Gastroesophageal sphincter (tissue), 4 donors: ENCODE measurements at places on chromosomes 3 and 15.
A peak's percentile ranks its signal among the peaks of the same experiment; 100 is the strongest.

DNA sequence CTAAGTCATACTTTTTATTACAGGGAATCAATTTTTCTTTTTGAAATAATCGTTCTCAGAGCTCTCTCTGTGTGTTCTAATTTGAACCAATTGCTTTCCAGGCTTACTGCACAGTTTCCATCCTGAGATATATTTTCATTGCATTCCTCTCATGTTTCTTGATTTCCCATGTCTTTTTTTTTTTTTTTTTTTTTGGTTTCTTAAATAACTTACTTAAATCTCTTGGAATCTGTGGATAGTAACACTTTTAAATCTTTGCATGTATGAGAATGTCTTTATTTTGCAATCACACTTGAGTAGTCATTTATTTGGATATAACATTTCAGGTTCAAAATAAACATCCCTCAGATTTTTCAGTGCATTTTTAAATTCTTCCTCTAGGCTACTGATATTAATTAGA is 14.5 kb upstream of the ABTB1 start:
- H3K27ac ChIP-seq, result no peak overlapping the region
- ATAC-seq, result no peak
- H3K4me3 ChIP-seq, result no peak overlapping the region
- H3K4me1 ChIP-seq, result no peaks in the 10 kb centered on the region
- H3K36me3 ChIP-seq, result no peaks in the 10 kb centered on the region
- no peaks in the 10 kb centered on the region for H3K27me3 ChIP-seq

GRCh38 chr15:60223176-60223575 is 174.6 kb downstream of the ANXA2 start:
- H3K36me3 ChIP-seq, result no peaks in the 10 kb centered on the region
- no peak for ATAC-seq
- no peak overlapping the region for H3K27ac ChIP-seq

GRCh38 chr15:50256188-50257041 is 9.1 kb downstream of the HDC start:
- no peak for ATAC-seq
- no peak overlapping the region for H3K4me3 ChIP-seq
- H3K36me3 ChIP-seq, result no peaks in the 10 kb centered on the region
- H3K27me3 ChIP-seq, result peaks cover 12% of the 10 kb centered on the region
- H3K27ac ChIP-seq, result no peak overlapping the region
- no peaks in the 10 kb centered on the region for H3K4me1 ChIP-seq

DNA sequence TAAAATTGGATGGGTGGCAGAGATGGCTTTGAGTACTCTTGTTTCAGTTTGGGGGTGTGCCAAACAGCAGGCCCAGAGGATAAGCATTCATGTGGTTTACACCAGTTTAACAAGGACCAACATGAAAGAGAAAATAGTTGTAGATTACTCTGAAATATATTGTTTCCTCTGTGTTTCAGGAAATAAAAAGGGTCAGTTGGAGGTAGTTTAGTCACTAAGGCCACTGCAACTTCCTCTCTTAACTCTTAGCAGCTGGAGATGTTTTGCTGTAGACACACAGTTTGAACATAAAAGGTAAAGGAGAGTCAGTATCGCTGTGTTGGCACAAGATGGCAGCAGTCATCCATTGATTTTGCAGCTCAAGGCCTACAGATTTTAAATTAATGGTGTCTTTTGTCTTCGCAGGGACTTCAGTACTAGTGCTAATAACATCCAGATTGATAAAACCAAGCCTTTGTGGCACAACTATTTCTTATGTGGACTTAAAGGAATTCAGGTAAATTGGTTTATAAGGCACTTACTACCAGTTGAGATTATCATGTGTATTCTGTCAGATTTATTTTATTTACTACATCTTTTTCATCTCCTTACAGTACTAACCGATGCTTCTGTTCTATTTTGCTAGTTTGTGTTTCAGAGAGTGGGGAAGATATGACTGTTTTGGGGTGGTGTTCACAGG is 65.5 kb downstream of the GALK2 start:
- peak overlapping the region; percentile 77 for H3K27ac ChIP-seq
- H3K4me1 ChIP-seq, result peaks cover 54% of the 10 kb centered on the region
- no peaks in the 10 kb centered on the region for H3K27me3 ChIP-seq
- ATAC-seq, result peak; percentile 69
- no peak overlapping the region for H3K4me3 ChIP-seq
- H3K36me3 ChIP-seq, result no peaks in the 10 kb centered on the region

DNA sequence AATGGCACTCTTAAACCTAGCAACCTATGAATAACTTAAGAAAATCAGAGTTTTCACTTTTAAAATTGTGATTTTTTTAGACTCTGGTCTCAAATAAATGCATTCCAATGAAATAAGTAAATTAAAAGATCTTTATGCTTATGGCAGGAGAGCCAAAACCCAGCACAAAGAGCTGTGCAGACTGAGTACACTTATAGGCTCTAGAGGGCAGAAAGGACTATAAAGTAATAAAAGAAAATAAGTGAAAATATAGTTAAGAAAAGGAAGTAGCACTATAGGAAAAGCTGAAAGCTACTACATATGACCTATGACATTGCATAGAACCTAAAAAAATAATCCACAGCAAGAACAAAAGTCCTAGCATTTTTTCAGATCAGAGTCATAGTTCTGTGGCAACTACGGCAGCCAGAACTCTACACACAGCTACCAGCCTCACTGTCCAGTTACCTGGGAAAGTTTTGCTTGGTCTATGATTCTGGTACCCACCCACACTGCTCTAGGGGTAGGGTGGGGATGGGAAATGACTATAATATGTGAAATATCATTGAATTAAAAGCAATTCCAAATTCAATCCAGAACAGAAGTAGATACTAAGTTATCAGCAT is 30.5 kb downstream of the CLASP2 start:
- no peaks in the 10 kb centered on the region for H3K27me3 ChIP-seq
- H3K4me3 ChIP-seq, result no peak overlapping the region
- H3K36me3 ChIP-seq, result peaks cover 18% of the 10 kb centered on the region
- no peaks in the 10 kb centered on the region for H3K4me1 ChIP-seq
- no peak overlapping the region for H3K27ac ChIP-seq
- ATAC-seq, result no peak

DNA sequence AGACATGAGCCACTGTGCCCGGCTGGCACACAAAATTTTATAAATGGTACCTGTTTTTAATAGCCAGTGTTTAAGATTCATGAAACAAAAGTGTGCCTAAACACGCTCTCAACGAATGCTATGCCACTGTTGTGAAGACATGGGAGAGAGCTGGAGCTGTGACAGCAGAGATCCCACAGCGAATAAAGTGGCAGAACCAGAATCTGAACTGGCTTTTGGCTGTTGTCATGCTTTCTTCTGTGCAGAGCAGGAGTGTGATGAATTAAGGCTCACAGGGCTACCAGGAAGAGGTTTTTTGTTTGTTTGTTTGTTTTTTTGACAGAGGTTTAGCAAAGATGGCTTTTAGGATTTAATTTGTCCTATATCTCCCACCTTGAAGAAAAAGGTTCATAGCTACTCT is 14.5 kb downstream of the PTPRG start:
- no peak for ATAC-seq
- no peaks in the 10 kb centered on the region for H3K4me1 ChIP-seq
- no peaks in the 10 kb centered on the region for H3K36me3 ChIP-seq
- no peak overlapping the region for H3K27ac ChIP-seq
- no peaks in the 10 kb centered on the region for H3K27me3 ChIP-seq

DNA sequence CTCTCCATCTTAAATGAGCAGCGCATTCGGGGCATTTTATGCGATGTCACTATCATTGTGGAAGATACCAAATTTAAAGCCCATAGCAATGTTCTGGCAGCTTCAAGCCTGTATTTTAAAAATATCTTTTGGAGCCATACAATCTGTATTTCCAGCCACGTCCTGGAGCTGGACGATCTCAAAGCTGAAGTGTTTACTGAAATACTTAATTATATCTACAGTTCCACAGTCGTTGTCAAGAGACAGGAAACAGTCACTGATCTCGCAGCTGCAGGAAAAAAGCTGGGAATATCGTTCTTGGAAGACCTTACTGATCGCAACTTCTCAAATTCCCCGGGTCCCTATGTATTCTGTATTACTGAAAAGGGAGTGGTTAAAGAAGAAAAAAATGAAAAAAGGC is 44.4 kb upstream of the RASA2 start:
- no peaks in the 10 kb centered on the region for H3K27me3 ChIP-seq
- peaks cover 56% of the 10 kb centered on the region for H3K36me3 ChIP-seq
- H3K4me1 ChIP-seq, result peaks cover 18% of the 10 kb centered on the region
- H3K4me3 ChIP-seq, result peak overlapping the region; percentile 6
- peak overlapping the region; percentile 78 for H3K27ac ChIP-seq

DNA sequence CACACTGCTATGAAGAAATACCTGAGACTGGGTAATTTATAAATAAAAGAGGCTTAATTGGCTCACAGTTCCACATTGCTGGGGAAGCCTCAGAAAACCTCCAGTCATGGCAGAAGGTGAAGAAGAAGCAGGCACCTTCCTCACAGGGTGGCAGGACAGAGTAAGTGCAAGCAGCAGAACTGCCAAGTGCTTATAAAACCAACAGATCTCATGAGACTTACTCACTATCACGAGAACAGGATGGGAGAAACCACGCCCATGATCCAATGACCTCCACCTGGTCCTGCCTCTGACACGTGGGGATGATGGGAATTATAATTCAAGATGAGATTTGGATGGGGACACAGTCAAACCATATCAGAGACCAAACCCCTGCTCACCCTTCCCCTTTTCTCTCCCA is 75.0 kb downstream of the TRIM69 start:
- no peak overlapping the region for H3K4me3 ChIP-seq
- ATAC-seq, result no peak
- H3K36me3 ChIP-seq, result no peaks in the 10 kb centered on the region
- H3K27ac ChIP-seq, result no peak overlapping the region

DNA sequence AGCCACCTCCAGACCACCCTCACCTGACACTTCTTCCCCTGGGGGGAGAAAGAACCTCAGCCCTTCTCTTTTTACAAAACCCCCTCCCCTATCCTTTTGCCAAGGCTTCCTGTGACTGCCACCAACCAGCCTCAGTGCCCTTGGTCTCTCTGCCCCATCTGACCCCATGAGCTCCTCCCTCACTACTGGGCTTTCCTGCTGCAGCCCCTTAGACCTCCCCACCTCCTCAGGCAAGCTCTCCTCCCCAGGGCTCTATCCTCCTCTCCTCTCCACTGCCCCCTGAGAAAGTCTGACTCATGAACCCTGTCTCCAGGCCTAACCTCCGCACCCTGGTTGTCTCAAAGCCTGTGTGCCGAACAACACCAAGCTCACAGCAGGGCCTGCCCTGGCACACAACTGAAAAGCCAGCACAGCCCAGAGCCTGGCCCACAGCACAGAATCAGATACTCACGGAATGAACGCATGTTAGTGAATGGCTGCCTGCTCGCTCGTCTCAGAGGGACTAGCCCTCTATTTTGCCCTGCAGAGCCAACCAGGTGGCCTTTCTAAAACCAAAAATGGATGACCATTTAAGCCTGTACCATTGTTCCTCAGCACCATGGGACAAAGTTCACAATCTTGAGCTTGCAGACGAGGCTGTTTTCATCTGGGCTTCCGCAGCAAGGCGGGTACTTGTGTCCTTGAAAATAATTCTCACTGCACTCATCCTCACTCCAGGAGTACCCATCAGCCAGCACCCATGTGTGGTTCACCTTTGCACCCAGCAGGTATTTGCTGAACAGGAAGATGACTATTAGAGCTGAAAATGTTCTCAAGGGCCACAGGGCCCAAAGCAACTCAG is 1.7 kb downstream of the CHDH start:
- no peak for ATAC-seq
- no peaks in the 10 kb centered on the region for H3K36me3 ChIP-seq
- peaks cover 22% of the 10 kb centered on the region for H3K4me1 ChIP-seq
- H3K27me3 ChIP-seq, result peaks cover 29% of the 10 kb centered on the region
- no peak overlapping the region for H3K4me3 ChIP-seq
- no peak overlapping the region for H3K27ac ChIP-seq

DNA sequence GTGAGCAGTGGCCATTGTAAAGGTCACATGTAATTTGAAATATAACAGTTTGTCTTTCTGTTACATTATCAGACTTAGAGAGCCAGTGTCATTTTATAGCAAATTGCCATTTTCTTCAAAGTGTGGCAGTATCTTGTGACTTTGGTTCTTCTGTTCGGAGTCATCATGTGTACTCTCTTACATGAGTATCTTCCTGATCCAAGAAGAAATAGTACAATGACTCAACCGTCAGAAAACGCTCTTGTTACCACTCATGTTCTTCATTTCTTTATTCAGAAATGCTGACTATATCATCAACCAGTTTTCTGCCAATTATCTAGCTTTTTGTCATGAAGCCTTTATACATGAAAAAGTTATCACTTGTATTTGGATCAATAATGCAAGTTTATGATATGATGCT is 93.6 kb upstream of the CGNL1 start:
- H3K36me3 ChIP-seq, result peaks cover 86% of the 10 kb centered on the region
- no peak overlapping the region for H3K4me3 ChIP-seq
- no peaks in the 10 kb centered on the region for H3K27me3 ChIP-seq
- no peak for ATAC-seq
- no peaks in the 10 kb centered on the region for H3K4me1 ChIP-seq

DNA sequence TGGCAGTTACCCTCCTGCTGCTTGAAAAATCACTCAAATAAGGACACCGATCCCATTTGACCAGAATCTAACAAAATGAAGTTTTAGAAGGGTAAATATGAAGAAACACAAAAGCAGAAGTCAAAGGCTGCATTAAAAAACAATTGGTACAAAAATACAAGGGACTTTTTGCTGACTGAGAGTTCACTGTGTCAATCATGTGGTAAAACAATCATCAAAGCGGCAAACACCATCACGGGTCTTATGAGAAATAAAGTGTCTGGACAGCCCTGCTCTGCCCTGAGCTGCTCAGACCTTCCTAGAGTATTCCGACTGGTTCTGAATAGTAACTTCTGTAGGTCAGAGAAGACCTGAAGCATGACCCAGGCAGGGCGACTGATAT is 137.2 kb upstream of the RAD18 start:
- no peak overlapping the region for H3K27ac ChIP-seq
- H3K4me3 ChIP-seq, result no peak overlapping the region
- no peak for ATAC-seq
- peaks cover 14% of the 10 kb centered on the region for H3K36me3 ChIP-seq
- H3K4me1 ChIP-seq, result no peaks in the 10 kb centered on the region

DNA sequence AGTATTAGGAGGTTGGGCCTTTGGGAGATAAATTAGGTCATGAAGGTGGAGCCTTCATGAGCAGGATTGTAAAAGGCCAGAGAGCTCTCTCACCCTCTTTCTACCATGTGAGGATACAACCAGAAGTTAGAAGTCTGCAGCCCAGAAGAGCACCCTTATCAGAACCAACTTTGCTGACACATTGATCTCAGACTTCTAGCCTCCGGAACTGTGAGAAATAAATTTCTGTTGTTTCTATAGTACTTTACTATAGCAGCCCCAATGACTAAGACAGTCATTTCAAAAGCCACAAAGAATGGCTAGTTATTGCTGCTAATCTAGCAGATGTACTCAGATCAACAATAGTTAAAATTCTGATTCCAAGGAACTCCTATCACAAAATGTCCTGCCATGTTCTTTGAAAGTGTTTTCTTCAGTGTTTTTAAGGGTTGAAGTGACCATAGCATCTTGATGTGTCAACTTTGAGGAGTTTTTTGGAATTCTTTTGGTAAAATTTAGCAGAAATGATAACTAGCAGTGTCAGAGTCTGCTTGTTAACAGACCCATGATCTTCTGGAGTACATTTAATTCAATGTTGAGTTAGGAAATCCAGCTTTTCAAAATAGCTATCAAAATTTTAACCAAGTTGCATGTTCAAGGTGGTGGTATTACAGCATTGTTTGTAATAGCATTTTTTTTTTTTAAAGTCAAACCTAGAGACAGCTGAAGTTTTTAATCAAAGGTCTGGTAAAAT is 10.3 kb downstream of the DZIP3 start:
- H3K36me3 ChIP-seq, result no peaks in the 10 kb centered on the region
- H3K4me1 ChIP-seq, result no peaks in the 10 kb centered on the region
- no peak overlapping the region for H3K27ac ChIP-seq
- H3K27me3 ChIP-seq, result no peaks in the 10 kb centered on the region
